Stimulated activated CD4-positive, alpha-beta T cell treated with anti-CD3 and anti-CD28 coated beads, Interleukin-4, amount 100 ng/mL, for 24 hours (primary cell): ENCODE measurements at places on chromosomes 16 and 17.

- DNase-seq, result peak; percentile 69
Observed at GRCh38 chr17:76199469-76199868, 40.8 kb downstream of the RNF157 start.

DNA sequence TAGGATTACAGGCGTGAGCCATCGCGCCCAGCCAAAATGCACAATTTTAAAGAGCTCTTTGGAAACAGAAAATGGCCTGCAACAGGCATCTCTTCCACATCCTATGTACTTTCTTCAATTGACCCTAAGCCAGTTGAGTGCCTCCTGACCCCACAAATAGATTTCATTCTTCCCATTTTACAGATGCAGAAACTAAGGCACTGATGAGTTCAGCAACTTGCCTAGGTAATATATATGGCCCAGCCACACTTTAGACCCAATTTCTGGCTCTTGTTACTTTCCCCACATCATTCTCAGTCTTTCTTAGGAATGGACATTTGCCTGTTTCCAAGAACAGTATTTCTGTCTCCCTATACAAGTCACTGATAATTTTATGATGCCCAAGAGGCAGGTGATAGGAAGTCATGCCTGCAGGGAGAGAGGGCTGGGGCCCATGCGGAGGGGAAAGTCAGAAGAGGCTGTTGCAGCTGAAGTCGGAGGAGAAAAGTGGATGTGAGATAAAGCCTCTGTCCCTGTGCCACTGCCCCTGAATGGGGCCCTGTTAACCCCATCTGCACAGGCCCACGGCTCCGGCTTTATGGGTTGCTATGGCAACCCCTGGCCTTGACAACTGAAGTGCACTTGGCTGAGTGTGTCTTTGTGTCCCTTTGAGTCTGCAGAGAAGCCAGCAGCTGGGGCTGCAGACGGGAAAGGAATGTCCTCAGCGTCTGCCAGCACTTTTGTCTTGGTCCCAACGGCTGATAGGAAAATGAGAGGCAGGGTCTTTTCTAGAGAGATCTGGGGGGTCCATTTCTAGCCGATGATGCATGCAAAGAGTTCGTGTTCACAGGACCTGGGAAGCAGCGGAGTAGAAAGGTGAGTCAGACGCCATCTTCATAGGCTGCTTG lies 45.9 kb downstream of the ABAT start:
- no peak for DNase-seq

- DNase-seq, result no peak
Observed at GRCh38 chr17:66767154-66767933, 67.6 kb upstream of the CACNG5 start.

DNA sequence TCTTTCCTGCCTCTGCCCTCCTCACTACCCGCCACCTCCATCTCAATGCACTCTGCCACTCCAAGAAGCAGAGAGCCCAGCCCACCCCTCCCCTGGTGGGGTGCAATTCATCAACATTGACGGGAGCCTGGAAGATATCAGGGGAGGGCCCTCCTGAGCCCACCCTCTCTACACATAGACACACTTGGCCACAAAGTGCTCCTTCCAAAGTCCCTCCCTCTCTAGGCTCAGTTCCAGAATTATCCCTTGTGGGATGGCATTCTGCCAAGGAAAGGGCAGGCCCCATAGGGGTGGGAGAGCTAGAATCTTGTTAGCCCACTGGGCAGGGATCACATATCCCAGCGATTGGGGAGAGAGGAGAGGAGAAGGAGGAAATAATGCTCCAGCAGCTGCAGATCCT lies 66.2 kb downstream of the TMEM132E start:
- no peak for DNase-seq

- no peak for DNase-seq
Observed at GRCh38 chr17:34254146-34254545, 939 bp upstream of the CCL2 start.

DNA sequence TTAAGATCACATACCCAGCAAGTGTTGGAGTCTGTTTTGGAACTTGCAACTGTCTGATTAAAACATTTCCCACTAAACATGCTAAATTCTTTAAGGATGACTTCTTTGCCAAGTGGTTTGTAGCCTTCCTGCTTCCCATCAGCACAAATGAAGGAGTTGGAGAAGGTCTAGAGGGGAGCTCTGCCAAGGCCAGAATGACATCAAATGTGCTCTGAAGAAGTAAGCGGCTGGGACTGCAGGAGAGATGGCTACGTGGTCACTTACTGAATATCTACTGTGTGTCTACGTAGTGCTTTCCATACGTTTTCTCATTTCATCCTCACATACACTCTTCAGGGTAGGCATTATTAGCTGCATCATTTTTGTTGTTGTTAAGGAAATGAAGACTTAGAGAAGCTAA lies 135.7 kb upstream of the NLRP1 start:
- DNase-seq, result no peak

DNA sequence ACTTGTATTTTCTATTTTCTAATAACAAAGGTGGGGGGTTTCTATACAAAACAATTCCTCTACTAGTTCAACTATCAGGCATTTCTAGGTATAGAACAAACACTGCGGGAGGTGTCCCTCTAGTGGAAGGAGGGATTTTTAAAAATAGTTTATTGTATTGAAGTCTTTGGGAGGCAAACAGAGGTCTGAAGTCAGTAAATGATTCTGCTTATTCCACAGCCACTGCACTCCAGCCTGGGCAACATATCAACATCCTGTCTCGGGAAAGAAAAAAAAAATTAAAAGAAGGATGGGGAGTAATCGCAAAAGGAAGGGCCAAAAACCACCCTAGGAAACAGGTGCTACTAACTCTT lies 648 bp upstream of the ERCC4 start:
- DNase-seq, result peak; percentile 20

- DNase-seq, result peak; percentile 65
Observed at GRCh38 chr16:30184096-30184890, 891 bp downstream of the CORO1A start.

DNA sequence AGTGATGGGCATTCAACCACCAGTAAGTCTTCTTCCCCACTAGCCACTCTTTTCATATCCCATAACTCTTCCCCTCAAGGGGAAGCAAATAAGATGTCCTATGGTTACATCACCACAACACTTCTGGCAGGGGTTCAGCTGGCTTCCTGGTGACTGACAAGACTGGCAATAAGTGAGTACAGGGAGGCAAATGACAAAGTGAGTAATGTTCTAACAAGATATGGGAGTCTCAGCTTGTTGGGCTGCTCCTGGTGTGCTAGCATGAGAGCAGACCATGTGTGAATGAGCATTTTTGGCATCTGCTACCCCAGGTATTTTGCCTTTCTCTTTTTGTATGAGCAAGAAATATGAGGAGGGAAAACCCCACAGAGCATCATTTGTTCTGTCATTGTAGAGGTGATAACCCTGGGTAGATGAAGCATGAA lies 9.9 kb downstream of the TMIGD1 start:
- peak; percentile 54 for DNase-seq

- no peak for DNase-seq
Observed at GRCh38 chr16:74249846-74250245, 46.8 kb upstream of the PSMD7 start.

- no peak for DNase-seq
Observed at GRCh38 chr17:14417336-14417735, 116.5 kb downstream of the HS3ST3B1 start.

- DNase-seq, result no peak
Observed at GRCh38 chr16:85699628-85700027, 10.9 kb upstream of the GINS2 start.
